ENCODE measurements at places on chromosomes 11 and 22.

- DNase-seq: peak; percentile 24
Measured at GRCh38 chr11:13962562-13963168, at the start of gene SPON1. Gene SPON1, plus strand, starts transcription at chr11:13962723. Its CDS starts 182 bp downstream, at chr11:13962905.

DNA sequence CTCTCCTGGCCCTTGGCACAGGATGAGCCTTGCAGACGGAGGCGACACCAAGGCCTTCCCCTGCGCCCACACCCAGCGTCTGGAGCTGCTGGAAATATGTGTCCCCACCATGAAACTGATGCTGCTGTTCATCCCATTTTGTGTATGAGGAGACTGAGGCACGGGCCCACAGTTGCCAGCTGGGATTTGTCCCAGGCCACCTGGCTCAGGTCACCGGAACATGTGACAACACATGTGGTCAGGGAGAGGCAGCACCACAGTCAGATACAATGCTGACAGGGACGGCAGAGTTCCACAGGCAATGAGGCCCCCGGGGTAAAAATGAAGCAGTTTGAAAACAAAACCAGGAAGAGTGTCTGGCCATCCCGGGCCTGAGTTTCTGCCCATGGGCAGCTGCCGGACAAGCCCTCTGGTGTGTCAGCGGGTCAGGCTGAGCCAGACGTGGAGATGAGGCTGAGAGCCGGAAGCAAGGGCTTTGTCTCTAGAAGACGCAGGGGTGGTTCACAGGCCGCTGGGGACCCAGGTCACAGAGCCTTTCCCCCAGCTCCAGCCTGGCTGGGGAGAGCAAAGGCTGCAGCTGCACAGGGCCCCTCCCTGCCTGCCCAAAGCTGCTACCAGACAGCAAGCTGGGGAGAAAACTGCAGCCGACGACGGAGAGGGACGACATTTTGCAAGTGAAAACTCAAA is 80.7 kb downstream of the CDKN1C start:
- no peak for DNase-seq

GRCh38 chr11:113242767-113243397 is 71.5 kb upstream of the TTC12 start:
- DNase-seq: peak; percentile 59

DNA sequence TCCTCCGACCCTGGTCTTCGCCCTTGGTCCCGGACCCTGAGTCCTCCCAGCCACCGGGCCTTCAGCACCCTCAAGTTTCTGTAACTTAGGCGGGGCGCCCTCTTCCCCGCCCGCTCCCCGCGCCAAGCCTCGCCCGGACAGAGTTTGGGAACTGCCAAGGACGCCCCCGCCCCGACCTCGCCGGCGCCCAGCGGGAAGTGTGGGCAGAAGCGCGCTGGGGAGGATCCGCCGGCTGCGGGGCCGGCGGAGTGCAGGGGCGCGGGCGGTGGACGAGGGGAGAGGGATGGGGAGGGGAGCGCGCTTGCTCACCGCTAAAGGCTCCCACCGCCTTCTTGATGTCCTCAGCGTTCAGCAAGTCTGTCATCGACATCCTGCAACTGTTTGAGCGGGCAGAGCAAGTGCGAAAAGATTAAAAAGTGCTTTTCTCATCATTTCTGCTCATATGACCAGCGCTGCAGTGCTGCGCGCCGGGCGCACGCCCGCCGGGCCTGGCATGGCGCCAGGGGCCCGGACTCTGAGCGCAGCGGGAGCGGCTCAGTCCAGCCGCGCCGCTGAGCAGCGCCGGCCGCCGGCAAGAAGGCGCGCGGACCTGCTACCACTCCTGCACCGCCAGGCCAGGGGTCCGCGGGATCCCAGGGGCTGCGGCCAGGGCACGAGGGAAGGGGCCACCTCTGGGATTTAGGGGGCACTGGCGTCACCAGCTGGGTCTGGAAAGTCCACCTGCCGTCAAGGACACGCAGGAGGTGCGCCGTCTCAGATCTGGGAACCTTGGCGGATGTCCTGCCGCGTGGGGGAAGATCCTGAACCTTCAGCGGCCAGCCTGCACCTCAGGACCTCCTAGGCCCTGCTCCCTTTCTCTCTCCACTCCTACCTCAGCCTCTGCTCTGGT is at the start of gene PVALB:
Gene PVALB, minus strand, starts transcription at position 400 of the 889 bp plus-strand sequence. Its CDS starts 30 bp downstream, at position 370.
- DNase-seq: peak; percentile 19

GRCh38 chr11:76400967-76401366 is 19.8 kb downstream of the GVQW3 start:
- DNase-seq: no peak

GRCh38 chr22:44646668-44647067 is 55.3 kb upstream of the PRR5 start:
- DNase-seq: no peak

- DNase-seq: no peak
Measured at GRCh38 chr22:29209624-29209929, 3.9 kb downstream of the EMID1 start.

GRCh38 chr11:74721479-74721835 is 9.8 kb downstream of the CHRDL2 start:
- no peak for DNase-seq

GRCh38 chr11:128949791-128950454 is 7.3 kb upstream of the TP53AIP1 start:
- DNase-seq: peak; percentile 26
